ENCODE measurements at places on chromosomes 3 and 15. TPM values are rescaled to one million over a fixed set of nuclear protein-coding genes. Genes with fewer than 3 reads are reported as not detected.

TRPC1 gene
- 7.3 TPM for total RNA-seq

TMEM207 gene
- not detected for total RNA-seq

AP2M1 gene
- total RNA-seq: 645 TPM

EXD1 gene
- not detected for total RNA-seq

THOC7 gene
- total RNA-seq: 75.7 TPM

INKA1 gene
- total RNA-seq: 2.5 TPM

LRRC2 gene
- not detected for total RNA-seq

CORO2B gene
- 32.6 TPM for total RNA-seq

REC114 gene
- total RNA-seq: not detected

NR1I2 gene
- total RNA-seq: not detected

KLF15 gene
- total RNA-seq: 4.6 TPM

RMDN3 gene
- total RNA-seq: 21.1 TPM

MYZAP gene
- total RNA-seq: 6.7 TPM

CYP1A2 gene
- not detected for total RNA-seq

MED12L gene
- total RNA-seq: 0.29 TPM

LSAMP gene
- 0.18 TPM for total RNA-seq

LCTL gene
- total RNA-seq: 0.58 TPM

TATDN2 gene
- total RNA-seq: 19.6 TPM

CLEC3B gene
- total RNA-seq: 7.2 TPM

Measured in myometrial cell (primary cell).